ENCODE measurements at places on chromosomes 12 and 14.
A peak's percentile ranks its signal among the peaks of the same experiment; 100 is the strongest.

GRCh38 chr12:24034160-24034559 is 84.7 kb upstream of the SOX5 start:
- no peak for DNase-seq

- no peak for DNase-seq
Measured at GRCh38 chr12:101474711-101475386, at the start of gene SPIC. TSS of gene SPIC (plus strand) at chr12:101475336. CDS start at chr12:101476905, 1,569 bp downstream.

DNA sequence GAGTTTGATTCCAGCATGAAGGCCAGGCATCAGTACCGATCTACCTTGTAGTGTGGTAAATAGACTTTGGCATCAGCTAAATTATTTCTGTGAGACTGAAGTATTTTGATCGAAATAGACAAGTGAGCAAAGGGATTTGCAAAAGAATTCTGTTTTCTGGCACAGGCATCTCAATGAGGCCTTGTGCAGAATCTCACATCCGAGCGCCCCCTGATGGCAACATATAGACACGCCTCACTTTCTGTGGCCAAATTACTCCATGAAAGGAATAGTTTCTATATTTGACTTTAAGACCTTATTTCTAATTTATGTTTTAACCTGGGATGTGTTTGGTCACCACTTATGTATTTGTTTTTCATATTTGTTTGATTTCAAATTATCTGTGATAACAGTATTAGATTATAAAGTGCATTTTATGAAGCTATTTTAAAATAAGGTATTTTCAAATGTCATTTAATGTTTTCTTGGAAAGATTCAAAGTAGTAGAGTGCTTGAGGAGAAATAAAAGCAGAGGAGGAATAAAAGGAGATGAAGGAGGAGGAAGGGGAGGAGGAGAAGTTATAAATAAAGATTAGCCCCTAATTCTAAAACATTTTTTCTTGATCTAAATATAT is 731.9 kb downstream of the NRXN3 start:
- DNase-seq: peak; percentile 45

- peak; percentile 77 for DNase-seq
Measured at GRCh38 chr12:13864081-13864673, 117.2 kb downstream of the GRIN2B start.

- peak; percentile 59 for DNase-seq
Measured at GRCh38 chr14:51527073-51527472, 124.6 kb upstream of the FRMD6 start.

DNA sequence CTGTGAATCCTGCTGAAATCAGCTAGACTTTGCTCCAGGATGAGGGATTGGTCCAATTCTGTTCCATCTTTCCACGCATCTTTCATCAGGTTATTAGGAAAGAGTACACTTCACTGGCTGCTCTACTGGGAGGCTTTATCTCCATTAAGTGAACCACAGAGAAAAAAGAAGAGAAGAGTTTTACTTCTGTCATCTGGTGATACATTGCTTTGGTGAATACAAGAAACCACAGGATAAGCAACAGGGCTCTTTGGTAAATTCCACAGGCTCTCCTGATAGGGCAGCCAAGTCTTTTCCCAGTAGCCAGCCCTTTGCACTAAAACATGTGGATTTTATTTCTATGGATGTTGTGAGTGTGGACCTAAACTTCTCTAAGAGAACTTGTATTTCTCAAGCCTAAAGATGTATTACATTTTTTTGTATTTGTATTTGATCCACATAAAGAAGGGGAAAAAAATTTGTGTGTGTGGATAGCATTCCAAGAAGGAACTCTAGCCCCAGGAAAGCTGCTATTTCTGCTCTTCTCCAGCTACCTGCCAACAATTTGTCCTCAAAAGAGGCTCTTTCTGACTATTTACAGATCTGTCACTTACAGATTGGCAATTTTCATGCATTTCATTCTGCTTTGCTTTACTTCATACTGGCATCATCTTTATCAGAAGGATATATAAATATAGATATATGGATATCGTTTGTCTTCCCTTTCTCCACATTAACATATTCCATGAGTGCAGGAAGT is 1117.6 kb upstream of the TMEM132C start:
- DNase-seq: peak; percentile 36

DNA sequence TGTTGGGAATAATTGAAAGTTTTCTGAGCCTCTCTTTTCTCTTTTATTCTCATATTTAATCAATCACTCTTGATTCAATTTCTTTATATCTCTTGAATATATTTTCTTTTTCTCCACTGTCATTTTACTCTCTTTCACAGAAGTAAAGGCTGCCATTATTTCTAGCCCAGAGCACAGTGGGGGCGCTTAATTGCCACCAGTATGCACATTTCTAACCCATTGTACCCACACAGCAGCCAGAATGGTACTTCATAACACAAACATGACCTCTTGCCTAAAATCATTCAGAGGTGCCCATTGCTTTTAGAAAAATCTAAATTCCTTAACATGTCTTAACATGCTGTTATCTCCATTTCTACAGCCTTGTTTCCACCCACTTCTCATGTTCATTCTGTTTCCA is 190.2 kb upstream of the LMO3 start:
- DNase-seq: no peak
